HCEC 1CT (cell line): ENCODE measurements at places on chromosomes 4 and X.

- no peak for DNase-seq
Observed at GRCh38 chr4:105148356-105148755, 1.7 kb downstream of the TET2 start.

DNA sequence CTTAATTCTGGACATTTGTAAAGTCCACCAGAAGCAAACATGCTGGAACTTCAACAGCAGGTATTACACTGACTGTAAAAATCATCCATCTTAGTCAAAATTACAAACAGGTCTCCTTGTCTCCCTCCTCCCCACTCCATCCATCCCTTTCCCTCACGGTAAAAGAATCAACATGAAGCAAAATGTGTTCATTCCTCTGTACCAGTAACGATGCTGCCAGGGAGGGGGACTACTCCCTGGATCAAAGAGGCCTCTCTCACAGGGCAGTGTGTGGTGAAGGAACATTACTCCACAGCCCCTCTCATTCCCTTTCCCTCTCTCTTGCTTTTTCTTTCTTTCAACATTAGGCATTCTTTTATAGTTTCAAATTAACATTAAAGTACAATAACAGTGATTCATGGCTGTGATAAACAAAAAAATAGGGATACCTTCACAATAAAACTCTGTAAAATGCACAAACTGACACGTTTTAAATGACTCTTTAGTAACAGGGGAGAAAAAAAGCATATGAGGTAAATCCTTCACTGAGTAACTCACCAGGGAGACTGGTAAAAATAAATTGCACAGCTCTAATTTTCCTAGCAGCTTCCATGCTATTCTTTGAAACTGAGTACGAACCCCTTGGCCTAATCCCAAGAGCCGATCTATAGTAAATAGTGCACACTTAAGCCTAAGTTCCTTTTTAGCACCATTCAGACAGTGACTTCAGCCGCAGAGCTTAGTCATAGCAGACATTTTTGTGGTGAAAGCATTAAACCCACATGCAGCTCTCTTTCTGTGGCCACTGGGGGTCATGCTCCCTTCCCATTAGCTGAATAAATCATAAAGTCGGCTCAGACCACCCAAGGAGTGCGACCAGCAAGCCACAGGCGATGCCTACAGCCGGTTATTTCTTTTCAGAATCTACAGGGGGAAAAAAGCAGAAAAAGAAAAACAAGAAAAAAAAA, 215.6 kb upstream of the GYPA start:
- DNase-seq, result peak; percentile 51

GRCh38 chrX:139903210-139903609, 29.6 kb downstream of the ATP11C start:
- DNase-seq, result no peak

- DNase-seq, result peak; percentile 63
Observed at GRCh38 chrX:112840382-112841113, at the start of gene AMOT. TSS of gene AMOT (minus strand) at chrX:112840831. CDS start at chrX:112823126, 17,705 bp downstream.

GRCh38 chrX:49157194-49157593, 5.4 kb upstream of the MAGIX start:
- DNase-seq, result no peak

- no peak for DNase-seq
Observed at GRCh38 chr4:172155838-172156345, 342.7 kb downstream of the GALNTL6 start.

GRCh38 chr4:148704291-148704690, 262.1 kb upstream of the NR3C2 start:
- no peak for DNase-seq
